Glutamatergic neuron (in vitro differentiated cells): ENCODE measurements at places on chromosomes 7 and 10.

DNA sequence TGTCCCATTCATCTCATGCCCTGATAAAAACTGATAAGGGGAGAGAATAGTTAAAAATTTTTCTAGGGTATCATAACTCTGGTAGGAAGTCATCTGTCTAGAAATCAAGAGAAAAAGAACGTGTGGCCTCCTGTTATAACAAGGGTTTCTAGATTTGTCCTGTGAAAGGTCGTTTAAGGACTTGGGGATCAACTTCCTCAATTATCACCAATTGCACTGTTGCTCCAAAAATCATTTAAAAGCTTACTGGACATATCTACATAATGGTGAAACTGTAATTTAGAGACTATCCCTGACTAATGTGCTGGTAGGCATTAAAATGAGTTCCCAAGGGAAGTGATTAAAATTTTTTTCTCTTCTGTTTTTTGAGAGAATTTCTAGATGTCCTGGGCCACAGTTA, 58.2 kb downstream of the GPR141 start:
- no peak for DNase-seq

DNA sequence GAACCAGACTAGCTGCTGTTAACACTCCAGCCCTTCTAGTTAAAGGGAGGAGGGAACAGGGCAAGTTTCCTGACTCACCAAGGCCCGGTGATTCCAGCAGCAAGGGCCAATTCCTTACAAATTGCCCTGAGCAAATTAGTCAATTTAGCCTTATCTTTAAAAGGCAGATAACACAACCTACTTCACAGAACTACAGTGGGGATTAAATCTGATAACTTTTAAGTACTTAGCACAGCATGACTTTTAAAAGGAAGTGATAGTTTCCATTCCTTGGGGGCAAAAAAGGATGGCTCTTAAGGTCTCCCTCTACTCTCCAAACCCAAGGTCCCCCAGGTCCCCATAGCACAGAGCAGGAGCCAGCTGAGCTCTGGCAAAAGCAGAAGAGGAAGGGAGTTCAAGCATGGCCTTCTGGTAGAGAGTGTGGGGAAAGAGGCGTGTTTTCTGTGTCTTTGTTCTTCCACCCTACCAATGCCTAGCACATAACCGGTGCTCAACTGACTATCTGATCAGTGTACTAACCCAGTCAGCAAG, 4.0 kb downstream of the CDCA7L start:
- DNase-seq = no peak

DNA sequence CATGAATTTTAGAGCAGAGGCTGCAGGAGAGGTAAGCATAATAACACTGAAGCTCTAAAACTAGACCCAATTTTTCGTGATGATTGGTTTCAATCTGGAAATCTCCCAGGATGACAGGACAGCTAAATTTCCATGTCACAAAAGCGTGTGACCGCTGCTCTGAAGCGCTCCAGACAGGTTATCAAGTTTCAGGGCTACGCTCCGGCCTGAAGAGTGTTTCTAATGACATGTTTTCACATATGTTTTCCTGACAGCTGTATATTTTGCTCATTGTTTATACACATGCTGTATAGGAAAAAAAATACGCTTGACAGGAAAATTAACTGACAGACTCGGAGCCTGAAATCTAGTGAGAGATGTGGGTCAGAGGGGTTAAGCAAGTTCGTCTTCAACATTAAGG, 219.8 kb upstream of the BMPER start:
- no peak for DNase-seq

GRCh38 chr10:61635471-61635870, 27.3 kb upstream of the CABCOCO1 start:
- DNase-seq = no peak

GRCh38 chr10:60209874-60210570, 179.7 kb downstream of the ANK3 start:
- DNase-seq = no peak

GRCh38 chr10:71475243-71475871, 78.6 kb downstream of the CDH23 start:
- no peak for DNase-seq

DNA sequence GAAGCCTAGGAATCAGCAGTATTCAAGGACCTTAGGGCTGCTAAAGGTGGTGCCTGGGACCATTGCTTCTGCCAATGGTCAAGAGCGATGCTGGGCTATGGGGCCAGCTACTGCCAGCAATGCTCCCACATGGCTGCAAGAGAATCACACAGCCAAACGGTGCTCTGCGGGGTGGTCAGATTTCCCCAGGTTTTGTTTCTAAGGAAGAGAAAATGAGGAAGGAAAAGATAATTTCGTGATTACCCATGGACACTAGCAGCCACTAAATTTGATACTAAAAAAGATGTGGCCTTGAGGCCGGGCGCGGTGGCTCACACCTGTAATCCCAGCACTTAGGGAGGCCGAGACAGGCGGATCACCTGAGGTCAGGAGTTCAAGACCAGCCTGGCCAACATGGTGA, 83.0 kb downstream of the LYZL2 start:
- DNase-seq = no peak

DNA sequence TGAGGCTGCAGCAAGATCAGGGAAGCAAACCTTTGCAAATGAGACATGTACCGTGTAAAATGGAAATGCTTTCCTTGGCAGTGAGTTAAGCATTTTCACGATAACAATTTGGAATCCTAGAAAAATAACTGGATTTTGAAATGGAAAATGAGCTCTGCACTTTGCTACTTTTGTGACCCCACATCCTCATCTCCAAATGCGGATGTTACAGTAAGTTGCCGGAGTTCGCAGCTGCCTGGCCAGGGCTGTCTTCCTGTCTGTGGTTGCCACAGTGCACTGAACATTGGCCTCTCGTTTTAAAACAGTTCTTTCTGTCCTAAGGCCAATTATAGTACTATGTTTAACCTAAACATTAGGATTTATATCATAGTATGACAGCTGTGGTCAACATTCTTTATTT, 136.2 kb upstream of the FZD8 start:
- no peak for DNase-seq

GRCh38 chr7:156158693-156159092, 346.4 kb upstream of the SHH start:
- no peak for DNase-seq

DNA sequence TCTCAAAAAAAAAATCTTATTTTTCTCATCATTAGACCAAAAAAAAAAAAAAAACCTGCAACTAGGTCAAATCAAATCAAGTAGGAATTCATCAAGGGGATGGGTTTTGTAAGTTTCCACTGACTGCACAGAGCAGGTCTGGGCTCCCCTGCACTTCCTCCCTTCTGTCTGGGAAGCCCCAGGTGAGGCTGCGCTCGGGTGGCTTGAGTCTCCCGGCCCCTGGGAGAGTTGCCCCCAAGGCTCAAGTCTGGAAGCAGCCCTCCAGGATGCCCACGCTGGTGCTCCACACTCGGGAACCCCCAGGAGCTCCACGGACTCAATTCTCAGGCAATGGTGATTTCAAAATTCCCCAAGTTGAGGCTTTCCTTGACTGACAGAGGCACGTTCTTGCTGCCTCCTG, 41.7 kb upstream of the RBM33 start:
- DNase-seq = no peak

GRCh38 chr7:151426441-151426903, 13.5 kb downstream of the CRYGN start:
- no peak for DNase-seq

DNA sequence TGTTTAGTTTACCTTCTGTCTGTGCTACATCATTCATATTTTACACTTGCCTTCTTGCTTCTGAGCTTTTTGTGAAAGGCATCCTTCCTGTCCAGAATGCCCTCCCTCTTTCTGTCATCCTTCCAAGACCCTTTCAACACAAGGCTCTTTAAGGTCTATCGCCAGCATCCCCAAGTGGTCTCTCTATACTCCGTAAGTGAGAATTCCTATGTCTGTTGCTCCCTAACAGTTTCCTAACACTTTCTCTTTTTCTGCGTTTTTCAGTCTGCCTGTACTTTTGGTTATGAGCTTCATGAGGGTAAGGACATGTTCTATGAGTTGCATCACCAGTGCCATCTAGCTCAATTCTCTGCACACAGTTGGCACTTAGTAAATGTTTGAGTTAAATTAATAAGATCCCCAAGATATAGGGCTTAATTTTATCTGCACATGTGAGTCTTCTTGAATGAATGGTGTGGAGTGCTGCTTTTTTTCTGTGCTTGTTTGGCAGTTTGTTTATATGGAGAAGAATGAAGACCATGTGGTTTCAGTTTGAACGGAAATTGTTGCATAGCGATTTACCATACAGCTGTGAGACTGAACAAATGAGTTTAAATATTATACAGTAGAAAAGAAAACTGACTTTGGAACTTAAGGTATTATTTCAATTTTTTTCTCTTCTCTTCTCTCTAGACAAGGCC, 29.4 kb downstream of the RABGEF1 start:
- DNase-seq = no peak

DNA sequence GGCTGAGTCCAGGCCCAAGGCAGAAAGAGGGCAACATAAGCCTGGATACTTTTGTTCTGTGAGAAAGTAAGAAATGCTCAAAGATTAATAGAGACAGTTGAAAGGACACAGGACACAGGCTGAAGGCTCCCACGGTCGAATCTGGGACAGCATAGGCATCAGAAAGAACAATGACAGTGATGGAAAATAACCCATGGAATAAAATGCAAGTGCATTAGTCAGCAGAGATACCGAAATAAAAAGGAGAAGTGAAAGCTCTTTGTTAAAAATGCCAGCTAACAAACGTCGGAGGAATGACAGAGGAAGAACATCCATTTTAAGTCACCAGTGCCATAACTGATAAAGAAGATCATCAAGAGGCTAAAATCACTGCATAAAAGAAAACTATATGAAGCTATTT, 19.6 kb upstream of the AGAP5 start:
- no peak for DNase-seq

- DNase-seq = peak; percentile 28
These were observed 195.1 kb upstream of the AUTS2 start for GRCh38 chr7:69403169-69403568.

DNA sequence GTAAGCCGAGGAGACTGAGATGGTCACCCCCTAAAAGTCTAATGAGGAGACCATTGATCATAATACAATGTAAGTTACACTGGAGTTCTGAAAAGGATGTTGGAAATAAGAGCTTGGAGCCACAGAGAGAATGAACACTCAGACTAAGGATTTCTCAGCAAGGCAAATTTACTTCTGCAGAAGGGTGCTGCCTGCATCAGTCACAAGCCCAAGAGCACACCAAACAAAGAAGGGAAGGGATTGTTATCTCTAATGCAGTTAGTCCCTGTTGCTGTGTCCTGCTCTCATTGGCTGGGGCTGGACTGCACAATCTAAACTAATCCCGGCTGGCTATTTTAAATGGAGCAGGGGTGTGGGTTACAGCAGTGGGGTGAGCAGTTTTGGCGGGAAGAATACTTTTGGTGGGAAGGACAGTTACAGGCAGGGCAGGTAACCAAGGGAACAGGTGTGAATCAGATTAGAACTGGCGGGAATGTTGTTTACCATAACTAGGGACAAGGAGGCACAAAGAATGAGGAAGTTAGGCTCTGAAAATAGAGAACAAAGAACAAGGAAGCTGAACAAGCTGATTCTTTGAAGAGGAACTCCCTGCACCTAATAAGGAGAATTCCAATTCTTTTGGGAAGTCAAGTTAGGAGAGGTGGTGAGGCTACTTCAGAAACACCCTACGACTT, 30.3 kb upstream of the TRIM24 start:
- DNase-seq = no peak

DNA sequence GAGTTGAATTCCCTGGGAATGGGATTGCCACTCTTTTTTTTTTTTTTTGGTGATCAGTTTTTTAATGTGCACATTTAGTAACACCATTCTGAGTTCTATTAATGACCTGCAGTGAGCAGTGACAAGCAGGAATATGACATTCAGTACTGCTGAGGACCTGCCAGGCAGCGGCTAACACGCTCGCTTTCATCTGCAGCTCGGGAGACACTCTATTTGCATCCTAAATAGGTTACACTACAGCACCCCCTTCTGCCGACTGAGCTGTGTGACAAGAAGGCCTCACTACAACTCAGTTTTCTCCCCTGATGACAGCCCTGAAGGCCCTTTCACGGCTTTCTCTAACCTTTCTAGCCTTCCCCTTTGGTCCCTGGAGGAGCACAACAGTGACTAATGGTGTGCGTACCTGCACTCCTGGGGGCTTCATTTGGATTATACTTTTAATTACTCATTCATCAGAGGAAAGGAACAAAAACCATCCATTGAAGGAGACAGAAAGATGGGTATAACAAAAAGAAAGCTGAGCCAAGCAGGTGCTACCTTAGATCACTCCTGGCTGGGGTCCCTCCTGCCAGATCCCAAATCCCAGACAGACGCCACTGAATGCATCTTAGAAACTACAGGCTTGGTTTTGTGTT, 872.4 kb downstream of the LRMDA start:
- DNase-seq = peak; percentile 76

- no peak for DNase-seq
These were observed 213.0 kb upstream of the INHBA start for GRCh38 chr7:41915871-41916270.

DNA sequence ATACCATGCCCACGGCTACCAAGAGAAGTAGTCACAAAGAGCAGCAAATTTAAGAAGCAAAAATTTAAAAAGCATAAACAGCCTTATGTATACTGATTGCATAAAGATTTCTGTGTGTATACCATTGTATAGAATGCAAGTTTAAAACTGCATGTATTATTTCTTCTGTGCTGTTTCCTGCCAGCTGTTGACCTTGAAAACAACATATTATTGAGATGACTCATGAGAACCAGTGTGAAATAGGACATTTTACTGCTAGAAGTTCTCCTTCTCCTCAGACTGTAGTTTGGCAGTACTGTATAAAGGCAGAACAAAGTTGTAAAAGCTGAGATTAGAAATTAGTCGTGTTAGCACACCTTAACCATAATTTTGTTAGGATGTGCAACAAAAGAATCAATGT, 42.3 kb upstream of the SGCE start:
- DNase-seq = no peak

DNA sequence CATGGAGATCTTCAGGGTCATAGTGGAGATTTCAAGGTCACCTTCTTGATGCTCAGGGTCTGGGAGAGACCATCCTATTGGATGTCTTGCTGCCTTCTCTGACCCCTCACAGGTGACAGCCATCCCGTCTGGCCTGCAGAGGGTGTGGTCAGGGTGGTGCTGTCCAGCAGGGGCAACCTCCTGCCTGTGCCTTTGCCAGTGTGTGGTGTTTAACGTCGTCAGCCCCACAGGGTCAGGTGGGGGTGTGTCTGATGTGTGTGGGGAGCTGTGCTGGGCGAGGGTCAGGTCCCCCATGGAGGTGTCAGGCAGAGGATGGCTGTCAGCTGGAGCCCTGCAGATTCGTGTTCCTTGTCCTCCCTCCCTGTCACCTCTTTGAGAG, 16.5 kb downstream of the ADCY1 start:
- no peak for DNase-seq

DNA sequence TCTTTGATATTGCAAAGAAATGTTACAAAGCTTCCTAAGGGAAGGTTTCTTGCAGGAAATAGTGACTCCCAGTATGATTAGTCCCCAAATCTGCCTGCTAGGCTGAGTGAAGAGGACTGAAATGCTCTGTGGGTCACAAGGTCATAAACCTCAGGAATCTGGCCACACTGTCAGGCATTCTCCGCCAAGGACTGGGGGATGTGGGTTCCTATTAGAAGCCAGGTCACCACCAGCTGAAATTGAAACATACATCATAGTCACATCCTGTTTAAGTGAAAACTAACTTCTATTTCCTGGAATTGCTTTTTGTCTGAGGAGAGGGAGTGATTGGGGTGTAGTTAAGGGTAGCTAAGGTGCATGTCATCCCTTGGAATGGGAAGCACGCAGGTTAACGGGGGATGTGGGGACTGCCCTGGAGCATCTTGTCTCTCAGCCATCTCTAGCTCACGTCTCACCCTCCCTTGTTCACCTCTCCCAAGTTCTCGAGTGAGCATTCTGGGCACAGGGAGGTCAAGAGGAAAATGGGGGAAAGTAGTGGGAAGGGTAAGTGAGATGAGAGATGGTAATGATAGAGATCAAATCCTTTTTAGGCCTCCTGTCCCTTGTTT, 12.0 kb upstream of the GSAP start:
- no peak for DNase-seq

- DNase-seq = no peak
These were observed 53.7 kb upstream of the KLF6 start for GRCh38 chr10:3838460-3839437.
